ENCODE measurements at places on chromosomes 11 and 22.

GRCh38 chr11:61761440-61762222, 9.2 kb downstream of the MYRF start:
- DNase-seq = no peak

- DNase-seq = no peak
Observed at GRCh38 chr11:2211113-2211971, 39.7 kb upstream of the TH start.

DNA sequence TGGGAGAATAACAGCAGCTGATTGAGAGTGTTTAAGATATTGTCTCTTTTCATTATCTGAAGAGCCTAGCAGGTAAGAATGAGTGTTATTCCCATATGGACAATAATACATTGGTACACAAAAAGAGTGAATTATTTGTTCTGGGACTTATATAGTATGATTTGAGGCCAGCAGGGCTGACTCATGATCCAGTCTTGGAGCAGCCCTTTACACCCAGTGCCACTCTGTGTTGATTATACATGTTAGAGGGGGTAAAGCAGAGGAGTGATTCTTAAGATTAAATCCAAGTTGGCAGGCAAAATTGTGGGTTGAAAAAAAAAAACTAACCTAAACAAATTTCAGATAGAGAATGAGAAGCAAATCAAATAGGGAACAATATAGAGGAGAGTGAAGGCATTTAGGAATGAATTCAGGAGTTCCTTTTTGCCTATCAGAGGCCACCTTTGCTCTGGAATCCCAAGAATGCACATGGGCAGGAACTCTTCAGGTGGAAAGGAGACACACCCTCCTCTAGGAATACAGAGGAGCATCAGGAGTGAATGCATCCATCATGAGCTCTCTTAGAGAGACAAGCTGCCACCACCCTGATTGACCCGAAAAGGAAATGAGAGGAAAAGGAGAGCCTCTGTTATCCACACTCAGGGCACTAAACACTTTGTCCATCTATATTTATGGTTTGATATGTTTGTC, 19.2 kb upstream of the MRGPRX1 start:
- no peak for DNase-seq

DNA sequence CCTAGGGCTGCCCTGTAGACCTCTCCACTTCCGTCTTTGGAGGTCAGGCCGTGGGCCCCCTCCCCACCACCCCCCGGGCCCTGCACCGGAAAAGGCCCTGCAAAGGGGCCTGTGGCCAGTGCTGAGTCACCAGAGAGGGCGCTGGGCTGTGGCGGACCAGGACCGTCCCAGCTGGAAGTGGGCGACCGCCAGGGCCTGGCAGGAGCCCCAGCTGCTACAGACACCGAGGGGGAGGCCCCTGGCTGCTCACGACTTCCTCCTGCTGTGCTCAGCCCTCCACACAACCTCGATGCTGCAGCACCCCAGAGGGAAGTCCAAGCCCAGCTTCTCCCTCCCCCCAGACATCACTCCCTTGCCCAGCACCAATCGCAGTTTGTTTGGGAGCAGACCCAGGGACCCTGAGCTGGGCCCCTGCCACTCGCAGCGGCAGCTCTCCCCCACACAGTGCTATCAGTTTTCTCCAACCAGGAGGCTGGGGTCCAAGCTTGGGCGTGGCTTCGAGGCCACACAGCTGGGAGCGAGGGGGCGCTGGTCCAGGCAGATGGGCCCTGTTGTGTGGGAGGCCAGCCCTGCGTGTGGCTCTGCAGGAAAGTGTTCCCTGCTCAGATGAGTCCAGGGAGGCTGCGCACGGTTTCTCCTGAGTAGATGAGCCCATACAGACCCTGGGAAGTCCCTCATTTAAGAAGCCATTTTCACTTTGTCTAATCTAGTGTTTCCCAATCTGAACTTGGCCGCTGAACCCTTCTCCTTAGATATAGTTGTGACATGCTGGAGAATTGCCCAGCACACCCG, 5.6 kb upstream of the SH3BP1 start:
- DNase-seq = peak; percentile 60
